ENCODE measurements at places on chromosomes 5 and 9.

DNA sequence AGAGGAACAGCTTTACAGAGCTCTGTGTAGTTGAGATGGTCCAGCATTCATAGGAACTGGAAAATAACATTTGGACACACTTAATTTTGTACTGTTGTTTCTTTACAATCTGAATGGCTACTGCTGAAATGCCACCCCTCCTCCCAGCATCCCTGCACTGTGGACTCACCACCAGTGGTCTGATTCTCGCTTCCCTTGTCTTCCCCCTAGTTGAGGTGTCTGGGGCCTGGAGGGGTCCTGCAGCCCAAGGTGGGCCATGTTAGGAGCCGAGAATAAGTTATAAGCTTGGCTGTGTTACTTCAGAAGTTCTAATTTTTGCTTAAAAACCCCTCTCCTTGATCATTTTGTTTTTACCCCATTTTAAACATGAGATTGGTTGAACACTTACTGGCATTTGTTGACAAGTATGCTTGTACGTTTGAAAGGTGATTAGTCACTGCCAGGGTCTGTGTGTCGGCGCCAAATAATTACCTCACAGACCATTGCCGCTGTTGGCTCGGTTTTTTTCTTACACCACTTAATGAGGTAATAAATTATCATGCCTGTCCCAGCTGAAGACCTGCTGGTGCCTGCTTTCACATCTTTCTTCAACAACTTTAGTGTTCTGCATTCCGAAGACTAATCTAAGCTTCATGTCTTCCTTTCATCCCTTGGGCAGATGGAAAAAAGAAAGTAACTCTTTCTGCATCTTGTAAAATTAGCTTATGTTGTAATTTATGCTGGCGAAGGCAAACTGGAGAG is 65.8 kb downstream of the MCCC2 start:
- no peak for DNase-seq

DNA sequence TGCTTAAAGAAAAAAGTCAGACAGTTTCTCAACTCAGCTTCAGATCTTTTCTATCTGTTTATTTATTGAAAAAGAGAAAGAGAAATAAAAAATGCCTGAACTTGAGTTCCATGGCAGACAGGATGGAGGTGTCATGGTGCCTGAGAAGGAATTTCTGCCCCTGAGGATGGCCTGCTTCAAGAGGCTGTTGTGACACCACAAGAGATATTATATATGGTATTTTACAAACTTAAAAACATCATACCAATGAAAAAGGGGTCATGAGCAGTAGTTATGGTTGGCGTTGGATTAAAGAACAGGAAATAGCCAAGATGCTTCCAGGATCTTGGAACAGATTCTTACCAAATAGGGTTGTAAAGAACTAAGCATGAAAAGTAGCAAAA is 344.6 kb downstream of the GLIS3 start:
- no peak for DNase-seq

GRCh38 chr9:132147839-132148238 is 14.0 kb upstream of the NTNG2 start:
- DNase-seq, result no peak

- DNase-seq, result no peak
These were observed 6.9 kb downstream of the SLC31A1 start for GRCh38 chr9:113228130-113228665.

GRCh38 chr9:119284118-119284517 is 85.1 kb downstream of the BRINP1 start:
- DNase-seq, result no peak

DNA sequence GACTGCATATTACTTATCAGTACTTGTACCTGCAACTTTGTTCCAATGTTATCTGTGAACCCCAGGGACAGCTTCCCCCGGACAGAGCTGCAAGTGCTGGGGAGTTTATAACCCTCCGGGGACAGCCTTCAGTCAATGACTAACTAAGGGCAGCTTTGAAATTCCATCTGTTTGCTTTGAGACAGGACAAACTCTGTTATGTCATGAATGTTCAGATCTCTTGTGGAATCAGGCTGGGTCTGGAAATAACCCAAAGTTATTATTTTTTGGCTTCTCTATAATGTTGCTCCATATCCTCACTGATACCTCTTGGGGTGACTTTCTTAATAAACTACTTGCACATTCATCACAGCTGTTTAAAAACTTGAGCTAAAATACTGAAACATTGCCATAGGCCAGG is 617.5 kb upstream of the TLE4 start:
- no peak for DNase-seq

GRCh38 chr5:18888821-18889220 is 1099.2 kb downstream of the CDH18 start:
- DNase-seq, result no peak

- no peak for DNase-seq
These were observed 371.0 kb downstream of the ICE1 start for GRCh38 chr5:5793242-5794117.

GRCh38 chr5:7882926-7883325 is 14.0 kb downstream of the MTRR start:
- DNase-seq, result no peak

DNA sequence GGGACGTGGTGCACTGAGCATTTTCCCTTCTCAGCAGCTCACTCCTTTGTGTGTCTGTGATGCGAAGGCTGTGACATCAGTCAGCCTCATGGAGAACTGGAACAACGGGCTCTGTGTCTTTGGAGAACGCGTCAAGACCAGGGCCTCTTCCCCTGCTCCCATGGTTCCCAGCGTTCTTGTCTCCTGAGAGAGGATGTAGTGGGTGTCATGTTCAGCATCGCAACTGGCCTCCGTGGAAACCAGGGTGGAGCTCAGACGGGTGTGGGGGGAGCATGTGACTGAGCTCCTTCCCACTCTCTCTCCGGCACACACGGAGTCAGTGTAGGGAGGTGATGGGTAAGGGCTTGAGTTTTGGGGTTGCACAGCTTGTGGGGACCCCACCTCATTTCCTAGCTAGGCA is 59.7 kb downstream of the TENT4A start:
- DNase-seq, result no peak

DNA sequence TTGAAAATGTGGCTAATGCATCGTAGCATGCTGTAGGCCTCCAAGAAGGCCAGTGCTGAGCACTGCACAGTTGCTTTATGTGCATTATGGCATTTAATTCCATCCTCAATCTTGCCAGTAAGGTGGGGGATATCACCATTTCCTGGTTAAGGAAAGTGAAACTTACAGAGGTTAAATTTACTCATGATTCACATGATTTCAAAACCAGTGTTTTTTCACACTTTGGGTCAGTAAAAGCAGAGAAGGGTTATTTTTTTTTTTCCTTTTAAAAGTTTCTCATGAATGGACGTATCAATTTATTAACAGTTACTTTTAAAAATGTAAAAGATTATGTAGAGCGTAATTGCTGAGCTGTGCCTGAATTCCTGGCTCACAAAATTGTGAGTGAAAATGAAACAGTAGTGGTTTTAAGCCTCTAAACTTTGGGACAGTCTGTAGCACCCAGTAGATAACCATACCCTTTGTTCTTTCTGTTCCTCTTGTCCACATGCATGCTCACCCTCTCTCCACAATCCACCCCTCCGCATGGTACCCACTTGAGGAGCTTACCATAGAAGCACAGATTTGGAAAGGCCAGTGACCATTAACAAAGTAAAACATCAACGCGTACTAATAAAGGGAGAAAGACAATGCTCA is 21.2 kb downstream of the MAST4 start:
- no peak for DNase-seq

DNA sequence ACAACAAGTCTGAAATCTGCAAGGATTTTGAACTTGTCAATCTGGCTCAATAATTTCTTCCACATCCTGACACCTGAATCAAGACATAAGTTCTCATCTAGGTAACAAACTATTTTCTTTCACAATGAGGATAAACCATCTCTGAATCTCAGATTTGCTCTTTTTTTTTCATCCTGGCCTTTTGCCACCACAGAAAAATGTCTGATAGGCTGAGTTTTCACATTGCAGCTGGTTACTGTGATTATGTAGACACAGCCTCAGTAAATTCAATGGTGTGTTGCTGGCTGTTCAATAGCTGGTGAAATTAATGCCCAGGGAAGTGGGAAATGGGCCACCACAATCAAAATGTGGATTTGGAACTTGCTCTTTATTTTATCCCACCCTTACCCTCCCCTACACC is 2.8 kb upstream of the ADRA1B start:
- DNase-seq, result no peak

- no peak for DNase-seq
These were observed 95.3 kb downstream of the RGS3 start for GRCh38 chr9:113558632-113559502.

- no peak for DNase-seq
These were observed 135.6 kb upstream of the PPP1R26 start for GRCh38 chr9:135343837-135344522.

DNA sequence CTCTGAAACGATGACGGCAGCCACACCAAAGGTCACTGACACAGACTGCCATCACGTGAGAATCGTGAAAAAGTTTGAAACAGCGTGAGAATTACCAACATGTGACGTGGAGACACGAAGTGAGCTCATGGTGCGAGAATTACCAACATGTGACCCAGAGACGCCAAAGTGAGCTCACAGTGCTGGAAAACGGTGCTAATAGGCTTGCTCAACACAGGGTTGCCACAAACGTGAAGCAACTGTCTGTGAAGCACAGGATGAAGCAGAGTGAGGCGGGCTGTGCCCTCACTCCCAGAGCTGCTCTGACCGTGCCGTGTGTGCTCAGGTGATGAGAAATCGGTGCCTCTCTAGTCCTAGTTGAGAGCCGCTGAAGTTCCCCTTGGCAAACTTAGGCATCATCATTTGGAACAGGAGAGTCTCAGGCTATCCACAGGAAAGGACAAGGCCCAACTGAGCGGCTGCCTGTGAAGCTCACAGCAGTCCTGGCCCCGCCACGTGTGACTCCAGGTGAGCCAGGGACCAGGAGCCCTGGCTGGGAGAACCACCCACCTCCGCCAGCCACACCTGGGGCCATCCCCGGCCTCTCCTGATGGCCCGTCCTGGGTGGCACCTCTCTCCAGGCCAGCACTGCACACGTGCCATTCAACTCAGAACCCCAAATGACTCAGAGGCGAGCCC is 29.8 kb upstream of the SLC6A3 start:
- DNase-seq, result no peak

DNA sequence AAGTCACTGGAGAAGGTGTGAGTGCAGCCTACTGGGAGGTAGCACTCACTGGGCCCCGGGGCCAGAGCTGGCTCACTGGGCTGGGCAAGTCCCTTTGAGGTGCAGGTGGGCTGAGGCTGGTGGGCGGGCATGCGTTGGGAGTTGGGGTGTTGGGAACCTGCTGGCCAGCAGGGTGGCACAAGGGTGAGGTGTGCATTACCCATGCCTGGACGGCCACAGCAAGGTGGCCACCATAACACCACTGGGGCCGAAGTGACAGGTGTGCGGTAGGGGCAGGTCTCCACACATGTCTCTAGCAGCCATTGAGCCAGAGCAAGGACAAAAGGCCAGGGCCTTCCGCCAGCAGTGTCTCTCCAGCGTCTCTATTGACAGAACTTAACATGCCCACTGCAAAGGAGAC is 22.6 kb downstream of the PRRT1B start:
- no peak for DNase-seq

All from stimulated activated CD8-positive, alpha-beta memory T cell treated with anti-CD3 and anti-CD28 coated beads, Interleukin-2, amount 100 ng/mL, for 1 hour (primary cell).